ENCODE measurements at places on chromosomes 7 and 10.

- no peak for DNase-seq
These were observed 1.4 kb upstream of the RBP3 start for GRCh38 chr10:47346581-47347302.

DNA sequence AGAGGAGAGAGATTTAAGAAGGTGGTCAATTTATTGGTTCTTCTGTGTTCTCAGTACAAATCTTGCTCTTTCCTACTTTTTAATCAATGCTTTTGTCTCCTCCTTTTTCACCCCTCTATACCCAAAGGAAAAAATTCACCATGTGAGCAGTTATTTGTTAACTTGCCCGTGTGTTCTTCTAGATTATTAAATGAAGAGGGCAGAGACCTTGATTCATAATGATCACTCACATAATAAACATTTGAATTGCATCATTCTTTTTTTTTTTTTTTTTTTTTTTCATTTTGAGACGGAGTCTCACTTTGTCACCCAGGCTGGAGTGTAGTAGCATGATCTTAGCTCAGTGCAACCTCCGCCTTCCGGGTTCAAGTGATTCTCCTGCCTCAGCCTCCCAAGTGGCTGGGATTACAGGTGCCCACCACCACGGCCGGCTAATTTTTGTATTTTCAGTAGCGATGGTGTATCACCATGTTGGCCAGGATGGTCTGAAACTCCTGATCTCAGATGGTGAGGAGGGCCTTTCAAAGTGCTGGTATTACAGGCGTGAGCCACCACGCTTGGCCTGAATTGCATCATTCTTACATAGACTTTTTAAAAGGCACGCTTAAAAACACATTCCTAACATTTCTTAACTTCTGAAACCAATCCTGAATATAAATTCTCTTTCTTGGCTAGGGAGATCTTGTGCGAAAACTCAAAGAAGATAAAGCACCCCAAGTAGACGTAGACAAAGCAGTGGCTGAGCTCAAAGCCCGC is 3.6 kb downstream of the GARS1 start:
- DNase-seq: no peak

DNA sequence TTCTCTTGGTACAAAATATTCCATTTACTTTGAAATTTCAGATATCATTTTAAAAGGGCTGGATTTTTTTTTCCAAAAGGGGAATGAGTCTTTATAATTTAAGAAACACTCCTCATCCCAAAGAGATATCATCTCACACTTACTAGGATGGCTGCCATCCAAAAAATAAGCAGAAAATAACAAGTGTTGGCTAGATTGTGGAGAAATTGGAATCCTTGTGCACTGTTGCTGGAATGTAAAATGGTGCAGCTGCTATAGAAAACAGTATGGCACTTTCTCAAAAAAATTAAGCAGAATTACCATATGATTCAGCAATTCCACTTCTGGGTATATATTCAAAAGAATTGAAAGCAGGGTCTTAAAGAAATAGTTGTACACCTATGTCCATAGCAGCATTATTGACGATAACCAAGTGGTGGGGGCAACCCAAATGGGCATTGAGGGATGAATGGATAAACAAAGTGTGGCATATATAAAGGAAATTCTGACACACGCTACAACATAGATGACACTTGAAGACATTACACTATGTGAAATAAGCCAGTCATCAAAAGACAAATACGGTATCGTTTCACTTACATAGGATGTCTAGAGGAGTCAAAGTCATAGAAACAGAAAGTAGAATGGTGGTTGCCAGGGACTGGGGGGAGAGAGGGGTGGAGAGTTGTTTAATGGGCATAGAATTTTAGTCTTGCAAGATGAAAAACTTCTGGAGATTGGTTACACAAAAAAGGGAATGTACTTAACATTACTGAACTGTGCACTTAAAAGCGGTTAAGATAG is 53.8 kb downstream of the LSM5 start:
- no peak for DNase-seq

DNA sequence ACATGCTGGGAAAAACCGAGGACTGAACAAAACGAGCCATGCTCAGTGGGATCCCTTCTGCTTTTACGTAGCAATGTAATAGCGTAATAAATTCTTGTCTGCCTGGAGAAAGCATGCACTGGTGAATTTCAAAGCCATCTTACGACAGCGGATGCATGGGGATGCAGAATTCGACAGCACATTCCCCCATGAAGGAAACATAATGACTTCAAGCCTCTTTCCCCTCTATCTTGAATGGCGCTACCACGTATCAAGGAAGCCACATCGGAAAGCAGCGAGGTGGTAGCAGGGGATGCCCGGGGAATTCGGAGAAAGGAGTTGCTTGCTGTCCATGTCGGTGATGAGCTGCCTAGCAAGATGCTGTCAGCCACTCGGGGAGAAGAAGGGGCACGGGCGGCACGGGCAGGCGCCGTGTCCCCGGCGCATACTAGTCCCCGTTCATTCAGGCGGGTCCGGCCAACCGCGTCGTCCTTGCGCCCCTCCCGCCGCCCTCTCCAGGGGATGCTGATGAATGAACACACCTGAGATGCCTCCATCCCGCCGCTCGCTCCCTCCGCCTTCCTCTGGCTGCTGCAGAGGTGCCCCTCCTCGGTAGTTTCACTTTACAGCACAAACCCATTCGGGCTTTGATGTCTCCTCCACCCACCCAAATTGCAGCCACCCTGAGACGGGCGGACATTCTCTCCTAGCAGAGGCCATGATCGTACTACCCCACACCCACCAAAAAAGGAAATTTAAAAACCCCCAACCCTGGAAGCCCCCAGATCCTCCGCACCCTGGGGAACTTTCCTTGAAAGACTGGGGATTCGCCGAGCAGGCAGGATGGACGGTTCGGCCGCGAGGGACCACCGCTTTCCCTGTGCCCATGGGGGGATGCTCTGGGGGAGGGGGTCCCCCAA is 644 bp downstream of the SORBS1 start:
- DNase-seq: peak; percentile 69

GRCh38 chr7:149846021-149846420 is 7.8 kb downstream of the ZNF862 start:
- no peak for DNase-seq

- no peak for DNase-seq
These were observed 11.7 kb downstream of the RPA3 start for GRCh38 chr7:7706556-7707172.

DNA sequence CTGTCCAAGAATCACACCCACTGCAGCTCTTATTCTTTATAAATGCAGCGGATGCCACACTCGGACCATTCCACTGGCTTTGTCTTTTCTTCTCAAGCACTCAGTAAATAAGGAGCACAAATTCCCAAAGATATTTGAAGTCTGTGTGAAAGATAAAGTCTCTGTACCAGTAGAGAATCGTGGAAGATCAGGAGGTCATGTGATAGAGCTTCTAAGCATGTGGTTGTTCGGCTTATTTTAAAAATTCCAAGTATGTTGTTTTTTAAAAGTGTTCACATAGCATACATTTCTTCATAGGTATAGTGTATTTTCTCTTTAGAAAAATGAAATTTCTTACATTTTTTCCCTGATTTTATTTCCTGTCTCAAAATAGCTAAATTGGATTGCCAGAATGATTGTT is 75.8 kb downstream of the NOC3L start:
- DNase-seq: no peak

DNA sequence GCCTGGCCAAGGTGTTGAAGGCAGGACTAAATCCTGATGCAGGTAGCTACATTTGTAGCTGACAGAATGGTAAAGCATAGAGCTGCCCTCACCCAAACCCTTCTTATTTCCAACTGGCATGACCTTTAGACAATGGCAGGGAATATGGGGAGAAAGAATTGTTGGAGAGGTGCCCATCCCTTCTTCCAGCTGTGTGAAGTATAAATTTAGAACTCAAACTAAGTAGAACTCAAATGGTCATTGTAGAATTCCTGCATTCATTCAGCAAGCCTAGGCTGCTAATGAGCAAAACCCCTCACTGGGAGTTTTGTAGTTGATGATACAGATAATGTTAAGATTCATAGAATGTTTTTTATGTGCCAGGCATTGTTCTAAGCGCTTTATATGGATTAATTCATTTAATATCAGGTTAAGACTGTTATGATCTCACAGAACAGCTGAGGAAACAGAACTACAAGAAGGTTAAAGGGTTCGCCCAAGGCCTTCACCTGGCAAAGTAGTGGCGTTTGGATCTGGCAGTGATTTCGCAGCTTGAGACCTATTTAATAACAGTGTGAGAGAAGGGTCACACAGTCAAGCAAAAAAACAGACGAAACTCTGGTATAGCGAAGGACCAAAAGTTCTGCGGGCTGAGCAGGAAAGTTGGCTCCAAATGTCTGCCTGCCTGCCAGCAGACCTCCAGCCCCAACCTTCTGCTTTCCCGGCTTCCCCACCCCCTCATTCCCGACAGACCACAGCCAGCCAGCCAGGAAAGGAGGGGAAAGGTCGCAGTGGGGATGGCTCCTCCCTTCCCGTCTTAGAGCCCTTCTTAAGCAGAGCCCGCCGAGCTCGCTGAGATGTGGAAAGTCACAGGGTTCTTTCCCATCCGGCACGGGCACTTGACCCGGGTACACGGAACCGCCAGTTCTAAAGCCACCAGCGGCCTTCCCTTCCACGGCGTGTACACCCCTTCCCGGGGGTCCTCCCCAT is 1.6 kb upstream of the HILPDA start:
- no peak for DNase-seq

DNA sequence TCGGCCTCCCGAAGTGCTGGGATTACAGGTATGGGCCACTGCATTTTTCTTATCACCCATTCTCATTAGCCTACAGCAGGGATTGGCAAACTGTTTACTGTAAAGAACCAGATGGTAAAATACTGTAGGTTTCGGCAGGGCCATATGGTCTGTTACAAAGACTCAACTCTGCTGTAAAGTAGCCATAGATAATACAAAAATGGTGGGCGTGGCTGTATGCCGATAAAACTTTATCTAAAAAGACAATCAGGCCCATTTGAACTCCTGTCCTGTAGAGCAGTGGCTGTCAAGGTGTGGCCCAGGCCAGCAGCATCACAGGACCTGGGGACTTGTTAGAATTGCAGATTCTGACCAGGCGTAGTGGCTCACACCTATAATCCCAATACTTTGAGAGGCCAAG is 134.3 kb downstream of the CUX1 start:
- DNase-seq: no peak

DNA sequence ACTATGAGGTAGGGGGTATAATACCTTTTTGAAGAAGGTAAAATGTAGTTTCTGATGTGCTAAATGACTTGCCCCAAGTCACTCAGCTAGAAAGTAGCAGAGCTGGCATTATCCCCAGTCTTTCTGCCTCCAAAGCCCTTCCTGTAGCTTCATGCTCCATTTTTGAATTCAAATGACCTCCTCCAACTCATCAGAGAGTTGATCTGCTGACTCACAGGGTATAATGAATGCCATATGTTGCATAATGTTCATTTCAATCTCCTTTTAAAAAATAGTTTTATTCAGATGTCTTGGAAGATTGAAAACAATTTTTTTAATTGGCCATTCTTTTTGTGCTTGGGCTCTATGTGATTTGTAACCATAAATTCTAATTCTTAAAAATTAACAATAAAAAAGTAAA is 272.8 kb upstream of the IMMP2L start:
- DNase-seq: no peak

DNA sequence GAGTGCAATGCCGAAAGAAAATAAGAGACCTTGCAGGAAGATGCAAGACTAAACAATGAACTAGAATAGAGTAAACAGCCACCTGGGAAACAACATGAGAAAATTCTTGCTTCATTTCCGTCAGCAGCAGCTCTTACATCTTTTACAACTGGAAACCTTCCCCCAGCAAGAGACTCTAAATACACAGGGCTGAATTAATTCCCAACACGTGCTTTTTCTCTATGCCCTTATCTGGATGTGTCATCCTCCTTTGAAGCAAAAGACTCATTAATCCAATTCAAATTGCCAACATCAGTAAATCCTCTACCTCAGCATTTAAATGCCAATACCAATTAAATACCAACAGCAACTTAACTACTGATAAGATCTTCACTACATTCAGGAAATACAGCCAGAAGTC is 99.0 kb upstream of the PDE1C start:
- no peak for DNase-seq

GRCh38 chr7:71264005-71264404 is 132.1 kb downstream of the GALNT17 start:
- DNase-seq: no peak

DNA sequence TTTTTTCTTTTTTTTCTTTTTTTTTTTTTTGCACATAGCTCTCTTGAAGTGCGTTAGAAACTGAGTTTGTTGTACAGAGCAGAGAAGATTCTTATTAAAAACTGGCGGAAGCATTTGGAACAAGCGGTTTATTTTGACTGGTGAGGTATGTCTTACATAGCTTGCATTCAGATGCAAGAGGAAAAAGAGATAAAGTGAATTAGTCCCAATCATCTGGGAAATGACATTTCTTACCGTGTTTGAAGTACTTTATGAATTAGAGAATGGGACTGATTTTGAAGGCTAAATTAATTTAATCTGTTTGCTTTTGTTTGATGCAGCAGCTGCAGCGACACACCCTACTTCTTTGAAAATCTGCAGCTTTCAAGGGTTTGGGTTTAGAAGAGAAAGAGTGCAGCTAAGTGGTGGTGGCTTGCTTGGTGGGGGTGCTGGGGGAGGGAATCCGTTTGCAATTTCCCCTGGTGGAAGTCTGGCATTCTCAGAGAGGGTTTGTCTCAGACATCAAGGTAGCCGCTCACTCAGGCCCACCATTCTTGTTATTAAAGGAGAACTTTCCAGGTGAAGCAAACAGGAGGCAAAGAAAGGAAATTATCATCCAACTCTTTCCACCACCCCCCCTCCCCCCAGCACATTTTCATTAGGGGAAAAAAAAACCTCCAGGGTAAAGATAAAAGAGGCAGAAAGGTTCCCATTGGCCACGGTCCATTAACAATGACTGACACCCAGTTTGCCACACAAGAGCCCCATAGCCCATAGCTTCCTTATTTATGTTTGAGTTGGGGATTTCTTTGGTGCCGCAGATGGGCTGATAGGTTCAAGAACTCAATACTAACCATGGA is 231.7 kb downstream of the SKIDA1 start:
- DNase-seq: no peak

DNA sequence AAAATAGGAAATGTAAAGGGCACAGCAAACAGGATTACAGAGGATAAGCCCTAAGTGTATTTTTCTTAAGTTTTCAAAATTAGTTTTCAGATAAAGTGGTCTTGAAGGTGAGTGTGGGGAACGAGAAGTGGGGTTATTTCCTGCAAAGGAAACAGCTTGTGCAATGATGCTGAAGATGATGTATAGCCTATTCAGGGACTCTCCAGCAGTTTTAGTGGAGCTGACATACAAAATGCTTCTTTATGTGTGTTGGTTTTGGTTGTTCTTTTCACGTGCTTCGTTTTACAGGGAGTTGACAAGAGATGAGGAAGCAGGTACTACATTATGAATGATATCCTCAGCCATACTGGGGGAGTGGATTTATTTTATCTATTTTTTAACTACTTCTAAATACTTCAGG is 20.5 kb downstream of the CASD1 start:
- no peak for DNase-seq

GRCh38 chr7:156640949-156641485 is 443 bp downstream of the RNF32 start:
- DNase-seq: no peak

Measured in 8988T (cell line).